CD4-positive, alpha-beta T cell treated with Interleukin-17A for 1 hour (primary cell): ENCODE measurements at places on chromosomes 1 and 21.

DNA sequence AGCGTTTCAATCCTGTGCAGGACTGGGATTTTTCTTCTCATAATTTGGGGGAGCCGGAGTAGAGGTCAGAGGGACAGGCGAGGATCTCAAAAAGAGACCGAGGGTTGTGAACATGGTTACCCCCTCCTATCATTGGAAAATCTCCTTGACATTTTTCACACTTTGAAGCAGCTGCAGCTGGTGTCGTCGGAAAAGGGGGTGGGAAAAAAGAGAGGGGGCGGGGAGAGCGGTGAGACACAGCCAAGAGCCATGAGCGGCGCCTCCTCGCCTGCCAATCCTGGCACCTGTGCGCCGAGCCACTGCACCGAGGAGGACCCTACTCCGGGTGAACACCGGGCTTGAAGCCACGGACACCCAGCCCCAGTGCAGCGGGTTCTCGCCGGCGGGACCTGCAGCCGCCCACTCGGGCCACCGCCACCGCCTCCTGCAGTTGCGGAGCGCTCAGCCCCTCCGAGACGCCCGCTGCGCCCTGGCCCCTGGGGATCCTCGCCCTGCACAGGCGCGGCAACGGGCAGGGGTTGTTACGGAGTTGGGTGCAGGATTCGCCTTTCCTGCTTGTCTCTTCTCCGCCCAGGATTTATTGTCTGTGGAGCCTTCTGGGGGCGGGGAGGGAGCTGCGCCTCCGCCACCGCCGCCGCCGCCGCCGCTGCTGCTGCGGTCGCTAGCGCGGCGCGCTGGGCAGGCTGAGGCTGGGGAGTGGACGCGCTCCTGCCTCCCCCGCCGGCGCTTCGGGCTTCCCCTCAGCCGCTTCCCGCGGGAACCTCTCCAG lies at the start of gene LRRC7:
Gene LRRC7, plus strand, starts transcription at position 271 of the 769 bp plus-strand sequence. CDS start 718 bp downstream, outside the sequence.
- DNase-seq, result no peak

GRCh38 chr1:22447621-22448111 lies 4.0 kb upstream of the ZBTB40 start:
- DNase-seq, result no peak

GRCh38 chr1:218667781-218668516 lies 322.8 kb downstream of the TGFB2 start:
- DNase-seq, result no peak

DNA sequence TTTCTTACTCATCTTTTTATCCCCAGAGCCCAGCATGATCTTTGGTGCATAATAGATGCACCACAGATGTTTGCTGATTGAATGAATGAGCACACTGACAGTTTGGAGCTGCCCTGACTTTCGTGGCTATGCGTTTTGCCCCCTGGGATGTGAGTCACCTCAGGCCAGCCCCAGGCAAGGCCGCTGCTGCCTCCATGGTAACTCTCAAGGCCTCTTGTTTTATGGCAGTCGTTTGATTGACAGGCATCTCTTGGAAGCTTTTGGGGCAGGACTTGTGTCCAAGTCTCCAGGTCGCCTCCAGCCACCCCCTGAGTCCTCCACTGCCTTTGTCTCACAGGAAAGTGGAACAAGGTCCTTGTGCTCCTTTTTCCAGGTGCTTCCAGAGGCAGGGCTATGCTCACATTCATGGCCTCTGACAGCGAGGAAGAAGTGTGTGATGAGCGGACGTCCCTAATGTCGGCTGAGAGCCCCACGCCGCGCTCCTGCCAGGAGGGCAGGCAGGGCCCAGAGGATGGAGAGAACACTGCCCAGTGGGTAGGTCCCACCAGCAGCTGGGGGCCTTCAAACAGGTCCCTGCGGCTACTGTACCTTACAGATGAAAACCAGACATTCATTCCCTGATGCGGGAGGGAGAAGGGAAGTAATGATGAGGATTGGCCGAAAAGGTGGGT lies 11.2 kb downstream of the PSEN2 start:
- DNase-seq, result no peak

- no peak for DNase-seq
Observed at GRCh38 chr1:203572134-203572625, 54.5 kb upstream of the ATP2B4 start.

- no peak for DNase-seq
Observed at GRCh38 chr1:95657248-95657647, 423.2 kb downstream of the RWDD3 start.

DNA sequence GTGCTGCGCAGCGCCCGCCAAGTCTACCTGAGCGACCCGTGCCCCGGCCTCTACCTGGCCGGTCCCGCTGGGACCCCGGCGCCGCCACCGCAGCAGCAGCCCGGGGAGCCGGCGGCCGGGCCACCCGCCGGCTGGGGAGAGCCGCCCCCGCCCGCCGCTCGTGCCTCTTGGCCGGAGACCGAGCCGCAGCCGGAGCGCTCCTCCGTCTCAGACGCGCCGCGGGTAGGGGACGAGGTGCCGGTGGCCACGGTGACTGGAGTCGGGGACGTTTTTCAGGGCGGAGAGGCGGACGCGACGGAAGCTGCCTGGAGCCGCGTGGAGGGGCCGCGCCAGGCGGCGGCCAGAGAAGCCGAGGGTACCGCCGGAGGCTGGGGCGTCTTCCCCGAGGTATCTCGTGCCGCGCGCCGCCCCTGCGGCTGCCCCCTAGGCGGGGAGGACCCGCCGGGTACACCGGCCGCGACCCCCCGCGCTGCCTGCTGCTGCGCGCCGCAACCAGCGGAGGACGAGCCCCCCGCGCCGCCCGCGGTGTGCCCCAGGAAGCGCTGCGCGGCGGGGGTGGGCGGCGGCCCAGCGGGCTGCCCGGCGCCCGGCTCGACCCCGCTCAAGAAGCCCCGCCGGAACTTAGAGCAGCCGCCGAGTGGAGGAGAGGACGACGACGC lies 646 bp downstream of the IER5 start:
- DNase-seq, result peak; percentile 44

- DNase-seq, result no peak
Observed at GRCh38 chr1:178311164-178311563, 185.6 kb downstream of the CLEC20A start.

- no peak for DNase-seq
Observed at GRCh38 chr1:58884706-58885661, 101.1 kb upstream of the JUN start.

DNA sequence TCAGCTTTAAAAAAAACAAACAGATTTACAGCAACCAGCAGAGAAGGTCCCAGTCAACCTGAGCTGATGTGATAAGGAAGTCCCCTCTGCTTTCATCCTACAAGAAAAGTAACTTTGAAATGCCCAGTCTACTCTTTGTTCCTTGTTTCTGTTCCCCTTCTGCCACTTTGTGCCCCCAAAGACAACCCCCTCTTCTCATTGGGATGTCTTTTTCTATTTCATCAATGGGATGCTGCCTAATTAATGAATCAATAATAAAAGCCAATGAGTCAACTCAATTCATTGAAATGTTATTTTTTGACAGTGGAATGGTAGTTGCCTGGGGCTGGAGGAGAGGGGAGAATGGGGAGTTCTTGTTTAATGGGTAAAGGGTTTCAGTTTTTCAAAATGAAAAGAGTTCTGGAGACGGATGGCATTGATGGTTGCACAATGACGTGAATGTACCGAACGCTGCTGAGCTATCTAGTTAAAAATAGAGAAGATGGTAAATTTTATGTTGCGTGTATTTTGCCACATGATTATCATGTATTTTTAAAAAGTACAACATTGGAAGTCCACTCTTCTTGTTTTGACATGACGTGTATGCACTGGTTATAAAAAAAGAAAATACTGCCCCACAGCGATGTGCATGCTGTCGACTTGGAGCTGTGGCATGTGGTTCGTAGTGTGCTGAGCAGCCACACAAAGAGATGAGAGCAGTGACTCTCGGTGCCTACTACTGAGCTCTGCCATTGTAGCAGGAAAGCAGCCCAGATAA lies 22.4 kb upstream of the PADI2 start:
- DNase-seq, result peak; percentile 18

DNA sequence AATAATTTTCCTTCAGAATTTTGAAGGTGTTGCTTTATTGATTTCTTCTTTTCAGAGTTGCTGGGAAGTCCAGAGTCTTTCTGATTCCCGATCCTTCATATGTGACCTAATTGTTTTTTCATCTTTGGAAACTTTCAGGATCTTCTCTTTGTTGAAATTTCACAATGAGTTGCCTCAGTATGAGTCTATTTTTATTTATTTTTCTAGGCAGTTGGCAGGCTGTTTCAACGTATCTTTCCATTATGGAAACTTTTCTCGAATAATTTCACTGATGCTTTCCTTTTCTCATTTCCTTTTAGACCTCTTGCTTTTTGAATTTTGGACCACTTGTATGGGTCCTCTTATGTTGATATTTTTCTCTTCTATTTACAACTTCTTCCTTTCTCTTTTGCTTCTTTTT lies 354.3 kb downstream of the TGFB2 start:
- no peak for DNase-seq

GRCh38 chr1:87598429-87598828 lies 269.7 kb downstream of the LMO4 start:
- DNase-seq, result no peak

DNA sequence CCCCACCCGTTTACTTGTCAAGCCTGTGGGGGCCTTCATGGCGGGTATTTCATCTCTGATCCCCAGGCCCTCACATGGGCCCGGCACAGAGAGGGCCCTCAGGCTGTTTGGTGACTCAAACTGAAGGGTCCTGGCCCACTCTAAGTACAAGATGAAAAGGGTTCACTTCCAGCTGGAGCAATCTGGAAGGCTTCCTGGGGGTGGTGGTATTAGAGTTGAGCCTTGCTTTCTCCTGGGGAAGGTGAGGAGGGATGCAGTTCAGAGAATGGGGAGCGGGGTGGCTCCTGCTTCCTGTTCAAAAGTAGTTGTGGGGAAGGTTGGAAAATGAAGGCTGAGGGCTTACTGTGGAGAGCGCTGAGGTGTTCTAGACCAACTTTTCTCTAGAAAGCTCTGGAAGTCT lies 47.7 kb downstream of the DHRS3 start:
- no peak for DNase-seq

DNA sequence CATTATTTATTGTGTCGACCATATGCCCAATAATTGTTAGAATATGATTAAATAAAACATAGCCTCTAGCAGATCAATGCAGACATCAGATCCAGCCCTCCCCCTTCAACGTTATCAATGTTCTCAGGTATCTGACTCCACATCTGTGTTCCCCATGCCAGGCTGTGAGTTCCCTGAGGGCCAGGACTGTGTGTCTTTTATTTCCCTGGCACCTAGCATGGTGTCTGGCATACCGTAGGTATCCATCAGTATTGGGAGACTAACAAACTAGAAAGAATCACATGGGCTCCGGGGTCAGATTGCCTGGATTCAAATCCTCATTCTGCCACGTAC lies 48.3 kb downstream of the SDC3 start:
- DNase-seq, result no peak

DNA sequence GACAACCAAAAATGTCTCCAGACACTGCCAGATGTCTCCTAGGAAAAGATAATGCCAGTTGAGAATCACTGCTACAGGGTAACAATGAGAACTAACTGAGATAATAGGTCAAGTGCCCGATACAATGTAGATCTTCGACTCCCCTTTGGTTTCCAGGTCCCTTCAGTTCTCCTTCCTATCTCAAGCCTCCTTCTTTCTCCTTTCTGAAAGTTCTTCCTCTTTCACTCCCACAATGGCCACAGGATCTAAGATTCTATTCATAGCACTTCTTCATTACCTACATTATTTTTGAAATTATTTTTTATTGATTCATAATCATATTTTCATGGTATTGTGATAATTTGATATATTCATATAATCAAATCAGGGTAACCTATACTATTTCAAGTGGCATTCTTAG lies 6.3 kb downstream of the PFDN2 start:
- no peak for DNase-seq

DNA sequence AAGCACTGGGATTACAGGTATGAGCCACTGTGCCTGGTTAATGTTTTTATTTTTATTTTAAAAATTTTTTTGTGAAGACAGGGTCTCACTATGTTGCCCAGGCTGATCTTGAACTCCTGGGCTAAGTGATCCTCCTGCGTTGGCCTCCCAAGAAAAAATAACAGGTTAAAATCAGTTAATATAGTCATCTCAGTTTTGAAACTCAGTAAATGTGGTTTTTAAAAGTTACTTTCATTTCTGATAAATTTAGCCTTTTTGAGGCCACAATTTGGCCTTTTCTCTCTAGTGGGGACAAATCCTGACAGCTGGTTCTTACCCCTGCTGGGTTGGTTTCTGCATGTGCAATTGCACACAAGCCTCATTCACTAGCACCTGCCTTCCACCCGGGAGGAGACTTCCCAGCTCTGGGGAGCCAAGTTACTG lies 13.3 kb downstream of the PMF1 start:
- DNase-seq, result no peak

DNA sequence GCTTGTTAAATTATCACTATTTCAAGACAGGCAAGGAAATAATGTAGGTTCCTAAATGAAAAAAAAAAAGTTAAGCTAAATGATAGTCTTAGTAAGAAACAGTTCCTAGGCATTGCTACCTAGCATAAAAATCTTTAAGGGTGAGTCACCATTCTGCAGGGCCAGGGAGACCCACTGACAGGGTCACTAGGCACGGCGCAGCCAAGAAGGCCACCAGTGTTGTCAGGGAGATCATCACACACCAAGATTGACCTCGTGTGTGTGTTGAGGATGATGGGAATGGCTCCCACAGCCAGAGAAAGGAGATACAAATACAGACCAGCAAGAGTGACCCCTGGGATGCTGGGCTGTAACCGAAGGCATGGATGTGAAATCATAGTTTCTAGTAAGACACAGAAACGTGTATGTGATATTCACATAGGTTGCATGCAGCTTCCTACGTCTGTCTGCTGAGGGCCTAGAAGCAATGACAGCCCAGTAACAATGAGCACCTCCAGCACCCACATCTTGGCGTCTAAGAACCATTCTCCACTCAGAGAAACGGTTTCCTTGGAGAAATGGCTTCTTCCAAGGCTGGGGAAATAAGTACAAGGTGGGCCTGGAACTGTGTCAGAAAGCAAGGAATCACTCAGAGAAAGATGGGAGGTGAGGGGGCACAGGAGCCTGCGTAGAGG lies 29.1 kb downstream of the RIPK4 start:
- no peak for DNase-seq

- no peak for DNase-seq
Observed at GRCh38 chr1:61580417-61580816, 144.5 kb downstream of the TM2D1 start.

- no peak for DNase-seq
Observed at GRCh38 chr1:214124281-214124805, 136.6 kb downstream of the PROX1 start.
